ENCODE measurements at places on chromosomes 5 and 9.

DNA sequence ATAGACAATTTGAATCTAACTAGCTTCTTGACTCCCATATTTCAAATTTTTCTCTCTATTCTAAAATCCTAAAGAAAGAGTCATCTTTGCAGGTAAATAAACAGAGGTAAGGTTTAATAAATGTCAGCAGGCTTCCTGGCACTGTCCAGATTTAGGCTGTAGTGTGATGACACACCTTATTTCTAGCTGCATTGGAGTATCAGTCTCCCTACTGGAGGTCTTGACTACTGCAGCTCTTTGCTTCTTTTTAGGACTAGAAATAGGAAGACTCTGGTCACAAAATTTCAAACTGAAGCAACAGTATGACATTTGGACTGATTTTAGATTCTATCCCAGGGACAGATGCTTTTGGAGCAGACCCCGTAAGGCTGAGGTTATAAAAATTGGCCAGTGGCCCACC lies 40.7 kb upstream of the PPP3R2 start:
- no peak for DNase-seq

DNA sequence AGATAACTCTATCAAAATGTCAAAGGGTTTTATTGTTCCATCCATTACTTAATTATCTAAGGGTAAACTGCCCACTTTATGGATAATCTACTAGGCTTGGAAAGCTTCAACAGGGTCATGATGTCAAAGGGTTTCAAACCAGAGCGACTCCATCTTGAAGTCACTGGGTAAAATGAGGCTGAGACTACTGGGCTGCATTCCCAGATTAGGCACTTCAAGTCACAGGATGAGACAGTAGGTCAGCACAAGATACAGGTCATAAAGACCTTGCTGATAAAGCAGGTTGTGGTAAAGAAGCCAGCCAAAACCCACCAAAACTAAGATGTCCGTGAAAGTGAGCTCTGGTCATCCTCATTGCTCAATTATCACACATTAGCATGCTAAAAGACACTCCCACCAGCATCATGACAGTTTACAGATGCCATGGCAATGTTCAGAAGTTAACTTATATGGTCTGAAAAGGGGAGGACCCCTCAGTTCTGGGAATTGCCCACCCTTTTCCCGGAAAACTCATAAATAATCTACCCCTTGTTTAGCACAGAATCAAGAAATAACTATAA lies 138.6 kb downstream of the GNAQ start:
- DNase-seq = no peak

DNA sequence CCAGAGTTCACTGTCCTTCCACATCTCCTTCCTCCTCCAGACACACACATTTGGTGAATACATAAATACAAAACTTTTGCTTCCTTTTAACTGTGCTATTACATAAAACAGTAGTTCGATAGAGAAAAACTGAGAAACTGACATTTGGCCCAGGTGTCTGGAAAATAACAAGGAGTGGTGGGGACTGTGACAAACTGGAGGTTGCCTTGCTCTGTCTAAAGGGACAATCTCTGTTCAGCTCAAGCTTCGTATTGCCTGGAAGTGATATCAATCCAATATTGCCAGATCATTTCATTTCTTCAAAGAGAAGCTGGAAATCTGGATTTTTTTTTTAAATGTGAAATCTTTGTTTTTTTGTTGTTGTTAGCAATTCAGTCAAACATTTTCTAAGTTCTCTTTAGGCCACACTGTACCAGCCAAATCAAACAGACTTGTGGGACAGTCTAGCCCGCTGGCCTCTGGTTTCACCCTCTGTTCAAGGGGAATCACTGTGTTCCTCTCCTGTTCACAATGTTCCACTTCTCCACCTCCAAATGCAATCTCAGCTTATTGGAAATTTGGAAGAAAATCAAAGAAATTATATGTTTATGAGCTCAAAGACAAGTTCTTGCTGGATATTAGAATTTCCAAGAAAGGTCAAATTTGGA lies 612.5 kb downstream of the KIF4B start:
- no peak for DNase-seq

DNA sequence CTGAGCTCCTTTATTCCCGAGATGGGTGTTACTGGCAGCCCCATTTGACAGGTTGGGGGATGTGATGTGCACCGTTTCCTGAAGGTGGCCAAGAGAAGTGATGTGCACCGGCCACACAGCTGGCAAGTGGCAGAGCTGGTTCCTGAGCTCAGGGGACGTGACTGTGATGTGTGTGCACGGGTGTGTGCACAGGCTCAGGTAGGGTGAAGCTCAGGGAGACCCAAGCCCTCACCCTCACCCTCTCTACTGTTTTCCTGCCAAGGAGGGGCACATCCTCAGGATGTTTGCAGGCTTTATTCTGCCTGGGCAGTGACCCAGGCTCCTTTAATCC lies 56.6 kb downstream of the WWC1 start:
- DNase-seq = no peak

GRCh38 chr5:127589309-127590030 lies 59.4 kb upstream of the CTXN3 start:
- no peak for DNase-seq

GRCh38 chr5:166031926-166032325 lies 2259.5 kb upstream of the WWC1 start:
- no peak for DNase-seq

DNA sequence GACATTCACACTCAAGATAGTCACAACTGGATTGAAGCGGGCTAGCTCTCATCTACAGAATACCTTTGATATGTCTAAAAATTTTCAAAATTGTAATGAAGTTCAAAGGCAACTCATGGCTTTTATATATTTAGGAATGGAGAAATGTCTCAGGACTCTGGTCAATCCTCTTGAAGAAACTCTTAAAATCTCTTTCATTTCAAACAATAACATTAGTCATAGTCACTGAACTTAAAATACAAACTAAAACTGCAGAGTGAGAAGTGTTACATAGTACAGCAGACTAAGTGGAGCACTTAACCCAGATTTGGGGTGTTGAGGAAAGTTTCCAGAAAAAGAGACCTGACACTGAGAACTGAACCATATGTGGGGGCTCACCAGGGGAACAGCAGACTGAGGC lies 20.7 kb downstream of the FANCC start:
- DNase-seq = no peak

DNA sequence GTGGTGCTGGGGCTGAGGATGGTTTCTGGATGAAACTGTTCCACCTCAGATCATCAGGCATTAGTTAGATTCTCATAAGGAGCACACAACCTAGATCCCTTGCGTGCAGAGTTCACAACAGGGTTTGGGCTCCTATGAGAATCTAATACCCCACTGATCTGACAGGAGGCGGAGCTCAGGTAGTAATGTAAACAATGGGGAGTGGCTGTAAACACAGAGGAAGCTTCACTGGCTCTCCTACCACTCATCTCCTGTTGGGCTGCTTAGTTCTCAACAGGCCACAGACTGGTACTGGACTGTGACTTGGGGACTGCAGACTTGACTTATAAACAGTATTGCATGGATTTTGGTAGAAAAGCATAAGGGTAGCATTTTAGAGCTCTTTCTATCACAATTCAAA lies 870.7 kb upstream of the CDH10 start:
- DNase-seq = no peak

DNA sequence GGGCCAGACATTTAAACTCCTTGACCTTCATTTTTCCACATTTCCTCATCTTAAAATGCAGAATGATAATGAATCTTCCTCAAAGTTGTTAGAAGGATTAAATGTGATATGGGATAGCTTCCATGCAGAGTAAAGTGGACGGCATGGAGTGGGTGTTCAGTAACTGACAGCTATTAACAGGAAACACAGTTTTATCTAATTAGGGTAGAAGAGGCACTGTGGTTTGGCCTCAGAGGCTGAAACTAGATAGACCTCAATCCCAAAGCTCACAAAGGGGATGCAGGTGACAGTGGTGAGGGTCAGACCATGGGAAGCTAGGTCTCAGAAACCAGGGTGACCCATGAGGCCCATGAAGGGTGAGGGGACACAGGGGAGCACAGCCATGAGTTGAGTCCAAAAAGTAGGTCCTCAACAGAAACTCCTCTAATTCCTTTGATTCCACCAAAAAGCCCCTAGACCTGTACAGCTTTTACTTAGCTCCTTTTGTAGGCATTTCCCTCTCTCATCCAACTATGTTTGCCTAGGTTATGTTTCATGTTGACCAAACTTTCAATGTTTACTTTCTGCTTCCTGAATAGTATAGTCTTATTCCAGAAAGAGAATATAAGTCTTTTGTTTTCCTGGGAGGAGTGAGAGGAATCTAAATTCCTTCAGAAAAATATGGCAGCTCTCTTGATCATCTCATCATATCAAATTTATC lies 27.9 kb upstream of the GLDC start:
- no peak for DNase-seq

GRCh38 chr5:157159209-157159751 lies 6.8 kb downstream of the GARIN3 start:
- no peak for DNase-seq

- no peak for DNase-seq
Observed at GRCh38 chr5:102975045-102975444, 144.9 kb downstream of the GIN1 start.

DNA sequence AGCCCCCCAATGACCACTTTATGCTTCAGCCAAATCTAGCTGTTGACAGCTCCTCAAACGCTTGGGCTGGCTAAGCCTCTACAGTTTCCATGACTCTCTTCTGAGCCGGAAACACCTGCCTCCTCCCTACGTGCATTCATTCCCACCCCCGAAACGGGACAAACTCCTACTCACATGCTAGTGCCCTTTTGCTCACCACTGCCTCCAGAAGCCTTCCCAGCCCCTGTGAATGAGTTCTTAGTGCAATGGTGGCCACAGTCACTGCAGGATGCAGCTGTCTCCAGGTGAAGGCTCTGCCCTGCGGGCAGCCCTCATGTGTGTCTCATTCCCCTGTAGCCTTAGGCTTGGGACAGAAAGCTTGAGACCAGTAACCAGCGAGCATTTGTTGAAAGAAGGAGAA lies 68.8 kb upstream of the DAB2IP start:
- DNase-seq = no peak

DNA sequence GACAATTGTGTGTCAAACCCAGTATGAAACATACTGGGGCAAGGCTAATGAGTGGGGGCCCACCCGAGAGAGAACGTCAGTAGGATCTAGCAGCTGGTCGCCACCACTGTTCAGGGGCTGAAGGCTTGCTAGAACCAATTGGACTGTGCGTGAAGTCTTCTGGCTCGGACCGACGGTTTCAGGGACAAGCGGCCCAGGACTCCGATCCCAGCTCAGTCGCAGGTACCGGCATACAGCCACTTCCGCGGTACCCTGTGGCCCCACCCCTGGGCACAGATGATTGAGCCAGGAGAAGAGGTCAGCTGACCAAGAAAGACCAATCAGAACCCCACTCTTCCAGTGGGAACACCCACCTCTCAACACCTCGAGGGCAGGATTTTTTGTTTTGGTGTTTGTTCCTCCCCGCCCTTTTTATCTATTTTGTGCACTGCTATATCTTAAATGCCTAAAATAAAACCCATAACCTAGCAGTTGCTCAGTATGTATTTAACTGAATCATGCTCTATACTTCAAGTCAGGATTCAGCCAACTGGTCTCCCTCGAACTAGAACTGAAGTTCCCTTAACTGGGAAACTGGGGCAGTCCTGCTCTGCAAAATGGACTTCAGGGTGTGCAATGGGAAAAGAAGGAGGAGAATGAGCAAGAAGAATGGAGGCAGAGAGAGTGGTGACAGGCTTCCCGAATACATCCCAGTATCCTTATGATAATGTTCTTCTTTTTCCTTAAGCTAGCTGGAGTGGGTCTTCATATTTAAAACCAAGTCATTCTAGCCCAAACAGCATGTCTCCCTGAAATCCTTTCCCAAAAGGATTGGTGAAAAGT lies 21.1 kb upstream of the CPEB4 start:
- no peak for DNase-seq

DNA sequence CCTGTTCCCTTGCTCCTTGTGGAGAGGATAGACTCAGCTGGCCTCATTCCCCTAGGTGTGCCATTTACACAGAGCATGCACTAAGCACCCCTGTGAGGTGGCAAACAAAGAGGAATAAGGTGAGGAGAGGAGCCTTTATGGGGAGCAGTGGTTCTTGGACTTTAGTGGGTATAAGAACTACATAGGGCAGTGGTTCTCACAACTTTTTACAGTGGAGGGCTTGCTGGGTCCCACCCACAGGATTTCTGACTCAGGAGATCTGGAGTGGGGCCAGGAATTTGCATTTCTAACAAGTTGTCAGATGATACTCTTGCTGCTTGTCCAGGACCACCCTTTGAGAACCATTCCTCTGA lies 42.0 kb downstream of the CSF1R start:
- no peak for DNase-seq

DNA sequence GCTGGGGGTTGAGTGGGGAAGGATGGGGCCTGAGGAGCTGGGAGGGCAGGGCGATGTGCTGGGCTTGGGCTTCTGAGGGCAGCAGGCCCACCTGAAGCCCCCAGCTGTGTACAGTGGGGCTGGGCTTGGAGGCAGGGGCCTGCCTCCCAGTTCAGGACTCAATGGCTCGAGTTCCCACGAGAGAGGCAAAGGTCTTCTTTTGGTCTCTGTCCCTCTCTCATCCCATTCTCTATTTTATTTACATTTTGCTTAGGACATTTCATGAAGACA lies 180.6 kb downstream of the MACROH2A1 start:
- no peak for DNase-seq

DNA sequence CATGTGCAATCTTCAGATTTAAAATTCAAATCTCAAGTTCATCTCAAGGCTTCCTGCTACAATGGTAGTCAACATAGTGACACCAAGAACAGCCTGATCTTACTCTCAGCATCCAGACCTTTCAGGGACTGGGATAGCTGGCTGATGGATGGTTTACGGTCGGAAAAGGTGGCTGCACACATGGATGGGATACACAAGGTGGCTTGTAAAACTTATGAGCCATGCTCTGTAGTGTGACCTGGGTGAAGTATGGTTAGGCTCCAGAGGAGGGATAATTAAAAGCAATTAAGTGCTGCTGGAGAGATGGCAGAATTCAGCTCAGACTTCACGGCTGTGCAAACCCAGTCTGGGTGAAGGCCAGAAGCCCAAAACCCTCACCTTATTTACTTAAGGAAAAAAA lies 379.5 kb downstream of the NFIB start:
- no peak for DNase-seq
